Stimulated activated CD8-positive, alpha-beta memory T cell treated with anti-CD3 and anti-CD28 coated beads, Interleukin-2, amount 100 ng/mL, for 1 hour (primary cell): ENCODE measurements at places on chromosomes 2 and 18.
A peak's percentile ranks its signal among the peaks of the same experiment; 100 is the strongest.

- DNase-seq: no peak
Measured at GRCh38 chr2:100320547-100321178, 1.6 kb downstream of the LONRF2 start.

DNA sequence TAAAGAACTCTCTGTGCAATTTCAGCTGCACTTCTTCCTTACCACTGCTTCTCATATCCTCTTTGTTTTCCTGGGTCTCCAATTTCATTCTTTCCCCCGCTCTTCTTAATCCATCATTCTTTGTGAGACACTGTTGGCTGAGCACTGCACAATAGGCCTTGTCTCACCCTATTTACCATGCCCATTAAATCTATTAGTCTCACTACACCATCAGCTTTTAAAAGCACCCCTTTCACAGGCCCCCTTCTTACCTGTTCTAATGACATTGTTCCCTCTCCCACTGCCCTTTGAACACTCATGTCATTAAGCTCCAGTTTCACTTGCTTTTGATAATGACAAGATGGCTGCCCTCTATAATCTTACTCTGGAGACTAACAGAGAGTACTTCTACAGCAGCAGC is 404.1 kb upstream of the ACVR2A start:
- no peak for DNase-seq

DNA sequence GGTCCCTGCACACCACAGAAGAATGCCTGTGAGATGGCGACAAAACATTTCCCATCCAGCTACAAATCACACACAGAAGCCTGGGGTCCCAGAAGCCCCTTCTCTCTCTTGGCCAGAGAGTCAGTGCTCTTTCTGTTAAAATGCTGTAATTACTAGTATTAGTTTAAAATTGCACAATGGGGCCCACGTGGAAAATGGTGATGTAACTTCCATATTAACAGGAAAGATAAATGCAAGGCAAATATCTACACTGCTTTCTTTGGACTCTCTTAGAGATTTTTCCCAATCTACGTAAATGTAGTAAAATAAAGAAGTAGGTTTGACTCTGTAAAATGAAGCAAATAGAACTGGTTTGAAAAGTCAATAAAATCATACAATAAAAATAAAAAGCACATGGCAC is 113.9 kb upstream of the TFCP2L1 start:
- no peak for DNase-seq

DNA sequence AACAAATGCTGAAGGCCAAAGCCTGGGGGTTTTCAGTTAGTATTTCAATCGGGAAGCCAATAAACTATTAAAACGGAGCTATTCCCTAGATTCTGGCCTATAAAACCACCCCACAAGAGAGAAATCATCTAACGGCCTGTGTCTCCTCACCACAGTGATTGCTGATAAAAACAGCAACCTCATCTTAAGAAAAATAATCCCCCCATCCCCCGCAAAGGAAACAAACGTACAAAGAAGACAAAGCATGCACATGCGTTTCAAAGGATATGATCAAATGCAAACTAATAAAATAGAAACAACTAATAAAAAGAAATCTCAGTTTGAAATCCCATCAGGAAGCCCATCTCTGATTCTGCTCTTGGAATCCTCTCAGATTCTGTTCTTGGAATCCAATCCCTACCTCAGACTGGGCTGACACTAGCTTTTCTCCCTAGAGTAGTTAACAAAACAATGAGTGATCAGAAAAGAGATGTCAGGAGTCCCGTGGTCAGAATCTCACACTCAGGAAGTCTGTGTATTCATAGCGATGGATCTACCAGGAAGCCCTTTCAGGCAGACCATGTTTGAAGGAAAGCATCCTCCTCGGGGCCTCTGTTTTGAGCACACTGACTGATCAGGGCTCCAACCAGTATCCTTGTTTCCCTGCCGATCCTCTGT is 150.7 kb downstream of the THADA start:
- no peak for DNase-seq

GRCh38 chr2:59044736-59045135 is 803.6 kb upstream of the FANCL start:
- DNase-seq: no peak

GRCh38 chr2:136106505-136106904 is 11.4 kb downstream of the CXCR4 start:
- DNase-seq: no peak

- DNase-seq: peak; percentile 92
Measured at GRCh38 chr2:19347619-19348562, 10.5 kb downstream of the OSR1 start.

DNA sequence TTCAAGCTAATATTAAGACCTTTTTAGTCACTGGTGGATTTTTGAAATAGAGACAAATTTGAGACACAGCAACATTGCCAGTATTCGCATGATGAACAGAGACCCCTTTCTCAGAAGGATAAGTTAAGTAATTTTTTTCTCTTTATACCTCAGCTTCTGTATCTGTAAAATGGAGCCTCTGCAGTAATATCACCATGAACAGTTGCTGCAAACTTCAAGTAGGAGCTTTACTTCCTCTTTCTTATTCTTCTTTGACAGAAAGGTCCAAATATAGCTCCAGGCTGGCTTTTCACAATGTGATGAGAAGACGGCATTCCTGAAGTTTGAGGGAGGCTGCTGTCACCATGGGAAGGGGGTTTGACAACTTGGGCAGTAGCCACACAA is 158.7 kb downstream of the TDRD15 start:
- no peak for DNase-seq

DNA sequence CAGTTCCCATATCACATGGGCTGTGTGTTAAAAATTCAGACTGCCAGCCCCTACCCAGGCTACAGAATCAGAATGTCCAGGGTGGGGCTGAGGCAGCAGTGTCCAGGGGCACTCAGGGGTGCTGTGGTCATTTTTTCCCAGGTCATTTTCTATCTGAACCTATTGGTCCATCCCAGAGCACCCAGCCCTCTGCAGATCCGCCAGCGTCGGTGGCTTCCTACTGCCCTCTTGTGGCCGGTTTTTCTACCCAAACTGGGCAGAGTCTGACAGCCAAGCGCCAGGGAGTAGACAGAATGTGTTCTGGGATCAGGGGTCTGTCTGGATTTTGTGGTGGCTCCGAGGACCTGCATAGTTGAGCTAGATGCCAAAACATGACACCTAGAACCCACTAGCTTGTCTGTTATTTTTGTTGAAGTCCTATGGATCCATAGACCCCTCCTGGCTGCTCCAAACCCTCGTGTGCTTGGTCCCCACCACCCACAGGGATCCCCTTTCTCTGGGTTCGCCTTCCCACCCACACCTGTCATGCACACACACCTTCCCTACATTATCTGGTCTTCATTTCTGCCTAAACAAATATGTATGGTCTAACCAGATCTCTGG is 34.1 kb upstream of the RMDN2 start:
- peak; percentile 33 for DNase-seq

DNA sequence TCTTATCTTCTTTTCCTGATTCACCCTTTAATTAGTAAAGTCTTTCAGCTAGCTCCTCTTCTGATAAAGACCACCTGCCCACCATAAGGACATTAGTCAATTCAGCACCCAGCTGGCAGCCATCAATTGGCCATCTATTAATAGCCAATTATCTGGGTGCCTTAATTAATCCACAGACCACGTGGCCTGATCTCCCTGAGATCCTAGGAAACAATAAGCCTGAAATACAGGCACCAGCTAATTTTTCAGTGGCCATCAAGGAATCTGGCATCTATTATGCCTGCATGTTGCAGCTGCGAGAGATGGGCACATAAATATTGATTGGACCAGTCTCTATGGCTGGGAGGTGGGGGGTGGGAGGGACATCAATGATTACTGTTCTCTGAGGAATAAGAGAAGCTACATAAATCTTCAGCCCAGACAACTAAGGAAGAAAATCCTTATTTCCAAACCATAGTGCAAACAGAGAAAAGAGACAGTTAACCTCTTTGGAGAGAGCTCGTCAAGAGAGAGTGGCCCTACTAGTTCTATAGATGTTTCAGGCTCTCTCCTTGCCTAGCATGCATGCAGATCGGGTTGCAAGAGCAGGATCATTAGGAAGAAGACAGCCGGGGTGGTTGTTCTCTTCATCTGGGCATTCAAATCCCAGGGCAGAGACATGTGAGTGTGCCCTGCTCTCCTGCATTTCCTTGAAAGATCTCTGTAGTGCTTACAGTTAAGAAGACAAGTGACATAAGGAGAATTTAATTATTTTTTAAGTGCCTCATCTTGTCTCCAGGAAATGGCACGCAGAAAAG is 8.7 kb downstream of the GALNT14 start:
- no peak for DNase-seq

DNA sequence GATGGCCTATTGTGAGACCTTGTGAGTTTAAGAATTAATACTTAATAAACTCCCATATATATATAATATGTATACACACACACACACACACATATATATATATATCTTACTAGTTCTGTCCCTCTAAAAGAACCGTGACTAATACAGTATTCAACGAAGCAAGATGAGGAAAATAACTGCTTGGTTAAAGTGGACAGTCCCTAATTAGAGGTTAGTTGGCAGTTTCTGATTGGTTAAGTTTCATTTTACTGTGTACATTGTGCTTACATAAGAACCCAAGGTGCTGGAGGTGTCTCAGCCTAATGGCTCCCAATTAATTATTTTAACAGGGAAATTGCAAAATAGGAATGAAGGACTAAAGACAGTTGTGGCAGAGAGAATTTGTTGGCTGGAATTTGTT is 132.1 kb downstream of the STRN start:
- no peak for DNase-seq

- DNase-seq: no peak
Measured at GRCh38 chr2:33672389-33672788, 73.3 kb upstream of the FAM98A start.

GRCh38 chr2:139684286-139684860 is 904.2 kb upstream of the NXPH2 start:
- no peak for DNase-seq

- no peak for DNase-seq
Measured at GRCh38 chr2:86608832-86609410, 14.7 kb downstream of the RNF103 start.

DNA sequence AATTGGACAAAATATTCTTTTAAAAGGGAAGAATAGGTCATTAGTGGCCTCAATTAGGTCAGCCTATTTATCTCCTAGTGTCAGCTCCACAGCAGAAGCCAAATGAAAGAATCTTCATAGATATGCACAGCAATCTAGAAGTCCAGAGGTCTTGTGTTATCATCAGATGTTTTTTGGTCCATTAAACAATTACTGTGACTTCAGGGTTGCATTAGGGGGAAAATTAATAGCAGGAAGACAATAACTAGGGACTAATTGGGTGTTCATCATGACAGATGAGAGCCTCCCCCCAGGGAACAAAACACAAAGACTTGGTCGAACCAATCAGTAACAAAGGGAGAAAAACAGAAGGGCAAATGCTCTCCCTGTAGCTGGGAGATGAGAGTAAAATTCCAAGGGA is 264.7 kb downstream of the PTH2R start:
- no peak for DNase-seq

- no peak for DNase-seq
Measured at GRCh38 chr2:199085261-199085660, 372.5 kb downstream of the SATB2 start.

DNA sequence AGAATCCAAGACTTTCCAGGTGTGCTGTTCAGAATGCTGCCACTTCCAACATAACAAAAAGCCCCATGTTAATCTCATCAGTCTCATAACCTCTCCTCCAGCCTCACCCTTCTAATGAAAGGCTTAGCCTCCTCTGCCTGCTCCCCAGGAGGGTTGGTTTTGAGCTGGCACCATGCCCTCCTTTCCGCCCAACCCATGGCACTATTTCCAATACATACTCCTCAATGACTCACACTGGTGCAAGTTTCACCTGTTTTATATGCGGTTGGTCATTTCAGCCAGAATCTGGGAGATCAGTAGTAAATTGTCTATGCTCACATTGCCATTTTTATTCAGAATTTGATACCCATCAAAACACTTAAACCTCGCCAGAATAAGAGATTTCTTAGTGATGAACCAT is 157.6 kb upstream of the NRP2 start:
- DNase-seq: no peak

DNA sequence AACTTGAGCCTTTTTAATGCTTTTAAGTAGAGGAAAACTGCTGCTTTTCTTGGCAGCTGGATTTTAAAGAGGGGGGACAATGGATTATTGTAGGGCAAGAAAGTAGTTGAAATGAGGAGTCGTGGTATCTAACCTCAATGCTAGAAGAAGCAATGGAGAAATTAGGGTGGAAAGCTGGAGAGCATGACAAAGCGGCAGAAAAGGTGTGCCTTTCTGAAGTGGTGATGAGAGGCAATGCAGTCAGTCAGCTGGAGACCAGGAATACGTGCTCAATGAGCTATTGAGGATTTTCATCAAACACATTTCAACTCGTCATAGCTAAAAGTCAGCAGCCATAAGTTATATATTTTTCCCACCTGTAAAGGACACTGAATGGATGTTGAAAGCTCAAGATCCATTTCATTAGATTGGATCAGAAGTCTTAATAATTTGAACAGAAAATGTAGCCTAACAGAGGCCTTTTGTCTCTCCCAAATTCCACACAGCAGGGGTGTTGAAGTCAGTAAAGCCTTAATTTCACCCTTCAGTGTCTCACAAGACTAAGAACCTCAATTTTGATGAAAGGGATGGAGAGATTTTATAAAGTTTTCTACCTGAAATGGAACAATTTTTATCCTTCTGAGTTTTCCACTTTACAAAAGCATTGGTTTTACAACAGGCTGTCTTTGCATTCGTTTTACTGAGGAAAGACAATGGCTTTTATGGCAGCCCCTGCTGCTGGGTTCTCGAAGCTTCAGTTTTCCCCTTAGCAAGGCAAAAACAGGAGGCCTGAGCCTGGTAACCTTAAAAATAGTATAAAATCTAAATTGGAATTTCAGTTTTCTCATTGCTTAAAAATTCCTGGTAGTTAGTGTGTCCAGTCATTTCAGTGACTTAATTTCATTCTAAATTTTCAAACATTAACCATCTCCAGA is 131.1 kb downstream of the CCDC102B start:
- DNase-seq: no peak

GRCh38 chr18:4842287-4842686 is 354.8 kb downstream of the AKAIN1 start:
- DNase-seq: no peak

DNA sequence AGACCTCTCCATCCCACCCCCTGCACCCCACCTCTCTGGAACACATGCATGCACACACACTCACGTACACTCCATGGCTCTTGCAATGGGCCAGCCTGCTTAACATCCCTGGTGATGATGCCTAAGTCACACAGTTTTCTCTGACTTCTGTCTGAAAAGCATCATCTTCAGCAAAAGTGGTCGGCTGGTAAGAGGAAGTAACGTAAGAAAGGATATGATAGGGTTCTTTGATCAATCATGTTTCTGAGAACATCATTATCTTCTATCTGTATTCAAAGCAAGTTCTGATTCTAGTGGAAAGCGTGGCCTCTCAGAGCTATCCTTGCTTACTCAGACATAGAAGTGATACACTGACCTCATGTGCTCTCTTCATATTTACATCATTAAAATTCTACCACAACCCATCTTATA is 11.4 kb upstream of the NDUFV2 start:
- DNase-seq: no peak

- DNase-seq: no peak
Measured at GRCh38 chr2:215695861-215696260, 260.0 kb upstream of the FN1 start.

DNA sequence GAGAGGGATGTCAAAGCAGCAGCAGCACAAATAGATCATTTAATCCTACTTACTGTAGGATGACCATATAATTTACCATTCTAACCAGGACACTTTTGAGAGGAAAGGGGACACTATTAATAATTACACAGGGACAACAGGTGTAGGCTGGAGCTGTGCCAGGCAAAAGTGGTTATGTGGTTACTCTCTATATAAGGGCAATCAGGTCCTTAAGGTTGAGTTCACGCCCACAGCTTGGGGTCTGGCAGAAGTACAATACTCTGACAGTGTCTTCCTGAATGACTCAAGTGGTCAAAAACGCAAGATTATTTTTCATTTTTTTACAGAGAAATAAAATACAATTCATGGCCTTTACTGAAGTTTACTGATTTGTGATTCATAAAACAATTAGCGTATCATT is 2.8 kb downstream of the PREPL start:
- no peak for DNase-seq
